ENCODE measurements at places on chromosomes 16 and 17.

DNA sequence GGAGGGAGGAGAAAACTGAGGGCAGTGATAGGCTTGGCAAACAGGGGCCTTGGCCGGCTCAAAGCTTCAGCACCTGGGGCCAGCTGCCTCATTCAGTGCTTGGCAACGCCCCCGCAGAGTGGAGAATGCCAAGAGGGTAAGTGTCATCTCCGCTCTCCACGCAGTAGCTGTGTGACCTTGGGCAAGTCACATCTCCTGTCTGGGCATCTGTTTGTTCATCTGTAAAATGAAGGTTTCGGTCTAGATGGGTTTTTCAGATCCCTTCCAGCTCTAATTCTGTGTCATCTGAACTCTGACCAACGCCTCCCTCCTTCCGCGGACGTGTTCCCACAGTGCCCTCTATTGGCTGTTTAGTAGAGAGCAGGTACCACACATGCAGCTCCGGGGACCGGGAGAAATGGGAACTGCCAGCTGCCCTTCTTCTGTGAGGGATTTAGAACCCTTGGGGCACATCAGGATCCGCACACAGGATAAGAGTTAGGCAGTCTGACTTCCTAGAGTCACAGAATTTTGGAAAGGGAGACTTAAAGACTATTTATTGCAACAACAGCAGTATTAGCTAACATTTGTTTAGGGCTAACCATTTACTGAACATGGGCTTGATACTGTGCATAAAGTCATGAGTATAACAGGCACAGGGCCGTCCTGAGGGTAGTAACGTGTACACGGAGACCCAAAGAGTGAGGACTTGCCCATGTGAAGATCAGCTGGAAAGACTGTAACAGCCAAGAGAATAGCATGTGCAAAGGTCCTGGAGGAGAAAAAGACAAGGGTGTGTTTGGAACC is 26.8 kb downstream of the GP2 start:
- no peak overlapping the region for H3K27ac ChIP-seq
- no peaks in the 10 kb centered on the region for H3K36me3 ChIP-seq
- H3K27me3 ChIP-seq = peaks cover 14% of the 10 kb centered on the region
- no peak overlapping the region for H3K4me3 ChIP-seq

DNA sequence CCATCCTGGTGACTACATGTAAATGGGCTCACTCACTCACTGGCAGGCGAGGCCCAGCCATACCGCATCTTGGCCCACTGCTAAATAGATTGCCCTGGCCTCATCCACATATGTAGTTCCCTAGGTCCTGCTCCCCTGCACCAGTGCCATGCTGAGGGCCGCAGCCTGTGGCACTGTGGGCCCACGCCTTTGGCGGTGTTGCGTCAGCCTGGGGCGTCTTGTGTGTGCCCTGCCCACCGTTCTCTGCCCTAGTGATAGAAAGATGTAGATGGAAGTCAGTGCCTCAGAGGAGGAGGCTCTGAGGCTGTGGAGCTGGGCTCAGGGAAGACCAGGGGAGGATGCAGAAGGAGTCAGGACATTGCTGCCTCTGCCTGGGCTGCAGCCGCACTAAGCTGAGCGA is 18.9 kb downstream of the C17orf75 start:
- DNase-seq = no peak
- no peaks in the 10 kb centered on the region for H3K27me3 ChIP-seq
- H3K36me3 ChIP-seq = peaks cover 7% of the 10 kb centered on the region
- peaks cover 6% of the 10 kb centered on the region for H3K4me1 ChIP-seq
- H3K27ac ChIP-seq = peak overlapping the region; percentile 16

DNA sequence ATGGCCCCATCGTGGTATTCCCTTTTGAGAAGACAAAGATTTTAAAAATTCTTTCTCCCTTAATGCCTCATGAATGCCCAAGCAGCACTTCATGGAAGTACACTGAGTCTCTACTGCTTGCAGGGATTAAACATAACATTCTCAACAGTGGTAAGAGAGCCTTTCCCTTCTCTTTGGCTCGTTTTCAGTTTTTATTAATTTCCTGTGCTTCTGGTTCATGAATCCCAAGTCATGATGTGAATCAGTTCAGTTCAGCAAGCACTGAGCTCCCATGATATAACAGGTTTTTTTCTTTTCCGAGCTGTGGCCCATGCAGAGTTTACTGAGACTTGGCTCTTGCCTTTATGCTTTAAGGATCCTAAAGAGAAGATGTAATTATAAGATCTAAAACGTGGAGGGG is 175.3 kb downstream of the WWOX start:
- H3K27ac ChIP-seq = no peak overlapping the region
- DNase-seq = no peak
- H3K4me1 ChIP-seq = no peaks in the 10 kb centered on the region

DNA sequence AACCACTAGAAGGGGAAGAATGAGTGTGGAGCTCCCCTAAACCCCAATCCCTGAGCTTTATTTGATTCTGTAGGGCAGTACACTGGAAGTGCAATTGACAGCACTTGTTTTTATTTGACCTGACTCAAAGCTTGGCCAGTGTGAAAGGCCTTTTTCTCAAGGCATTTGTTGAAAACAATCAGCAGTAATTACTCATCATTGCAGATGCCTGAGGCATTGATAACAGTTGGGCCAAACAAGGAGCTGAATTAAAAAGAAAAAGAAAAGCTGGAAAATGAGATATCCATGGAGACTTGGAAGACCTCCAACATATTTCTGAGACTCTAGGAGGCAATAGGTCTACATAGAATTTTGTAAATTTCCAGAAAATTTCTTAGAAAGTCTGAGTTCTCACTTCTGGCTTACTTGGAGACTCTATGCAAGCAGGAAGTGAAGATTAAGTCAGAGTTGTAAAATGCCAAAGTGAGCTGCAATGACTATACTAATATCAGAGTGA is 200.8 kb upstream of the KCNJ16 start:
- no peak for DNase-seq
- no peak overlapping the region for H3K27ac ChIP-seq
- peaks cover 3% of the 10 kb centered on the region for H3K36me3 ChIP-seq
- H3K4me3 ChIP-seq = no peak overlapping the region

DNA sequence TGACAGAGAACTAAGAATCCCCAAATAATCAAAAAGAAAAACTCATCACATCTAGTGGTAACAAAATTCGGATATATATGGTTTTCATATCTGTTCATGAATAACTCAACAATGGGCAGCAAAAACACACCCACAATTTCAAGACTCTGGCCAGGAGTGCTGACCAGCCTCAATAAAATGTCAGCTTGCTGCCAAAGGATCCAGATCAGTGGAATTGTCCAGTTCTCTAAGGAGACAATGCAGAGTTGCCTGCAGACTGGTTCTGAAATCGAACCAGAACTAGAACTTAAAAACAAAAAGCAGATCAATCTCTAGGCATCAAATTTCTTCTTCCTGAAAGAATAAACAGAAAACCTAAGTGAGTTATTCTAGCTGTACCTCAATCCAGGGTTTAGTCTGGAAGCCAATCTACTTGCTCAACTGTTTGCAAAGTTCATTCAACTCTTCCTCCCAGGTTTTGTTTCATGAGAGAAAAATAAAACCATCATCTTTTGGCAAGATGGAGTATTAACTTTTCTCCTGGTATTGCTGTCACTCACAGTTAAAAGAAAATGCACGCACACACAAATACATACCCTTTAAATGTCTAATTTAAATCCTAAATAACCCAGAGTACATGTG is 61.0 kb downstream of the CFDP1 start:
- peaks cover 4% of the 10 kb centered on the region for H3K36me3 ChIP-seq
- H3K4me3 ChIP-seq = no peak overlapping the region
- H3K4me1 ChIP-seq = no peaks in the 10 kb centered on the region

GRCh38 chr17:81400154-81400977 is 5.1 kb downstream of the BAHCC1 start:
- no peak overlapping the region for H3K27ac ChIP-seq
- DNase-seq = no peak
- H3K27me3 ChIP-seq = peaks cover 74% of the 10 kb centered on the region

DNA sequence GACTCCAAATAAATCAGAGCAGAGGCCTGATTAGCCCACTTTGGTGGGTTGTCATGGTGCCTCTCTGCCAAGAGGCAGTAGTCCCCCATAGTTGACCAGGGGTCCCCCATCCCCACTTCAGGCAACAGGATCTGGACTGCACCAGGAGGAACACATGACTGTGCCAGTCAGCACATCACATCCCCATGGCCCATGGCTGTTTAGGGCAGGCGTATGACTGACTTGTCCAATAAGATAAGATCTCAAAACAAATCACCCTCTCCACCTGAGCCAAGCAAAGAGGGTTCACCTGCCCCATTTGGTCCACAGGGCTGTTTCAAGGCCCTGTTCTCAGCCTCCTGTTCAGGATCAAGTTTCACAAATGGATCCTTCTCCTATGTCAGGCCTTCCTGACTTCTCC is 93.3 kb downstream of the C16orf78 start:
- DNase-seq = no peak
- H3K27ac ChIP-seq = no peak overlapping the region
- no peak overlapping the region for H3K4me3 ChIP-seq
- H3K4me1 ChIP-seq = peaks cover 27% of the 10 kb centered on the region
- H3K27me3 ChIP-seq = peaks cover 3% of the 10 kb centered on the region
- peaks cover 12% of the 10 kb centered on the region for H3K36me3 ChIP-seq

DNA sequence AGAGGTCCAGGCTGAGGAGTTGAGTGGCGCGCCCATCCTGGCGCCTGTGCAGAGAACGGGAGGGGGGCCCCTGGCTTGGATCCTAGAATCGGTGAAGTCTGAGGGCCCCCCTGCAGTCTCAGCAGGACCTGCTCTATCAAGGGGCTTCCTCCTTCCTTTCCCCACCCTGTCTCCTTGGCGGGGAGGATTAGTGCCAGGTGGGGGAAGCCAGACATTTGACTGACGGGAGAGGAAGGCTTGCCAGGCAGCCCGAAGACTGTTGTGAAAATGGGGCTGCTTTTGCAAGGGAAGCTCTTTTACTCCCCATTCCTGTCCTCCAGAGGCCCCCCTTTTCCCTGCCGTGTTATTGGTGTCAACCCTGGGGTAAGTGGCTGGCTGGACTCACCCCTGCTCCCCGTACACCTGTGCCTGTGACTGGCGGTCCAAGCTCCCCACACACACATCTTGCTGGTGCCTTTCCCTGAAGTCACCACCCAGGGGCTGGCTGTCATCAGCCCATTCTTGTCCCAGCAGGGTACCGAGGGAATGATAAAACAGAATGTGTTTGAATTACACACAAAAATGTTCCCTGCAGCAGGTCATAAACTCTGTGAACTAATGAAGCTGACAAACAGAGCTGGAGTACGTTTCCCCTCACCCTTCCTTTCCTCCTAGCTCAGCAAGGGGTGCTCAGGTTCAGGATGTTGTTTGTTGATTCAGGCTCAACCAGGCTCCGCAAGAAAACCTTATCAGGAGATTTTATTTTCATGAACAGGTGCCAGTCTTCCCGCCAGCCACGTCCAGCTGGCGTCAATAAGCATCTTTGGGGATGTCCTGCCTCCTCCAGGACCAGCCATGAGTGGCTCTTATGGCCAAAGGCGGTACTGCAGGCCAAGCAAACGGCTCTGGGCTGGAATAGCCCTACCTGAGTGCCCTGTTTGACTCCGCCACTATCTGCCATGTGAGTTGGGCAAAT is 4.4 kb upstream of the ARMC7 start:
- H3K4me3 ChIP-seq = no peak overlapping the region
- peaks cover 9% of the 10 kb centered on the region for H3K36me3 ChIP-seq
- no peaks in the 10 kb centered on the region for H3K27me3 ChIP-seq
- H3K27ac ChIP-seq = no peak overlapping the region
- peaks cover 8% of the 10 kb centered on the region for H3K4me1 ChIP-seq
- DNase-seq = no peak

DNA sequence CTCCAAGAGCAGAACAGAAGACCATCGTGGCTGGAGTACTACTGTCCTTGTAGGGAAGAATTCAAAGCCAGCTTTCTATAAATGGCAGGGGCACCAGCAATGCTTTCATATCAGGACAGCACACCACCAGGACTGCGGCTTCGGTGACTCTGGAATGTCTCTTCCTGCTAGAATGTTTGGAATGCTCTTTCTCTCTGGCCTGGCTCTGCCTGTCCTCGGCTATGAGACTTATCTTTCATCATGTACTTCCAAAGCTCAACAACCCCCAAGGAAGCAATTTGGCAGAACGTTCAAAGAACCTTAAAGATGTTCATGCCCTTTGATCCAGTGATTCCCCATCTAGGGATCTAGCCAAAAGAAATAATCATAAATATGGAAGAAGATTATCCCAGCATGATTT is 52.7 kb upstream of the NOG start:
- H3K36me3 ChIP-seq = no peaks in the 10 kb centered on the region
- no peaks in the 10 kb centered on the region for H3K4me1 ChIP-seq
- no peak for DNase-seq

DNA sequence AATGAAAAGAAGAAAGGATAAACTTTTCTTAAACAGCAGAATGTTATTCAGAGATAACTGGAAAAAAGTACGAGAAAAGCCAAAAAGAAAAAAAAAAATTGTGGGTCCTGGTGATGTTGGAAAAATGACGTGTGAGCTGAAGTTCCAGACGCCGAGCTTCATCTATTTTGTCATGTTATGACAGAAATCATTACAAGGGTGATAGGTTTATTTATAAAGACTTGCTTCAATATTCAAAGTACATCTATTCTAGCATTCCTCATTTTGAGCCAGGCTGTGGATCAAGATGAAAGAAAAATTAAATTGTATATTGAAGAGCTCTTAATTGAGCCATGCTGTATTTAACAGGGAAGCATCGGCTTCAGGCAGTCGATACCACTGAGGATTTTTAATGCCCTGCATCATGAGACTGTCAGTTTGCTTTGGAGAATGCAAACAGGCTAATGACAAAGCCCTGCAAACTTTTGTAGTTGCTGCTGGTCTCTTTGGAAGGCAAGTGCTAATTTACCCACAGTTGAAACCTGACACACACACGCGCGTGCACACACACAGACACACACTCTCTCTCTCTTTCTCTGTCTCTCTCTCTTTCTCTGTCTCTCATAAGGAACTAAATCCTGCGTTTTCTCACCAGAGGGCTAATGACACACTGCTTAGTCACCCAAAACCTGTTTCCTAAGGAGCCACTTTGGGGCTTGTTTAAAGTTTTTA is 110.7 kb downstream of the WWOX start:
- no peaks in the 10 kb centered on the region for H3K4me1 ChIP-seq
- H3K36me3 ChIP-seq = peaks cover 3% of the 10 kb centered on the region
- no peaks in the 10 kb centered on the region for H3K27me3 ChIP-seq

DNA sequence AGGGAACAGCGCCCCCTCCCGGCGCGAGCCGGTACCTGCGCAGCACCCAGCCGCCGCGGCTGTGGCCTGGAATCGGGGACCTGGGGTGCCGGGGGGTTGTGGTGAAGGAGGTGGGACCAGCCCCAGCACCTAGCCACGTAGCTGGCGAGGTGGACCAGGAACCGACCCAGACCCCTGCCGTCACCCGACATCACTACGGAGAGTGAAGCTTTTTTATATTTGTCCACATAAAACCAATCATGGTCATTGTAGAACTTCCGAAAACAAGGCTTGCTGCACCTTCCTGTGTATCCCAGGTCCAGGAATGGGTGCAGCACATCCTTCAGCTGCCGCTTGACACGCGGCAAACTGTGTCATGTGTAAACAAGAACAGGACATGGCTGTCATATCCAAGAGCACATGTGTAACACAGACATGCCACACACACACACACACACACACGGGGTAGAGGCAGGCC is 1.3 kb downstream of the HBQ1 start:
- no peak overlapping the region for H3K27ac ChIP-seq
- peaks cover 18% of the 10 kb centered on the region for H3K36me3 ChIP-seq
- H3K4me3 ChIP-seq = no peak overlapping the region

- H3K27me3 ChIP-seq = peaks cover 51% of the 10 kb centered on the region
- no peak overlapping the region for H3K27ac ChIP-seq
- H3K36me3 ChIP-seq = no peaks in the 10 kb centered on the region
- no peak for DNase-seq
- H3K4me3 ChIP-seq = peak overlapping the region; percentile 55
- no peaks in the 10 kb centered on the region for H3K4me1 ChIP-seq
Observed at GRCh38 chr17:2723997-2724783, 12.6 kb upstream of the CLUH start.

Data from effector memory CD8-positive, alpha-beta T cell (primary cell).